ENCODE measurements at places on chromosomes 13 and 19.

DNA sequence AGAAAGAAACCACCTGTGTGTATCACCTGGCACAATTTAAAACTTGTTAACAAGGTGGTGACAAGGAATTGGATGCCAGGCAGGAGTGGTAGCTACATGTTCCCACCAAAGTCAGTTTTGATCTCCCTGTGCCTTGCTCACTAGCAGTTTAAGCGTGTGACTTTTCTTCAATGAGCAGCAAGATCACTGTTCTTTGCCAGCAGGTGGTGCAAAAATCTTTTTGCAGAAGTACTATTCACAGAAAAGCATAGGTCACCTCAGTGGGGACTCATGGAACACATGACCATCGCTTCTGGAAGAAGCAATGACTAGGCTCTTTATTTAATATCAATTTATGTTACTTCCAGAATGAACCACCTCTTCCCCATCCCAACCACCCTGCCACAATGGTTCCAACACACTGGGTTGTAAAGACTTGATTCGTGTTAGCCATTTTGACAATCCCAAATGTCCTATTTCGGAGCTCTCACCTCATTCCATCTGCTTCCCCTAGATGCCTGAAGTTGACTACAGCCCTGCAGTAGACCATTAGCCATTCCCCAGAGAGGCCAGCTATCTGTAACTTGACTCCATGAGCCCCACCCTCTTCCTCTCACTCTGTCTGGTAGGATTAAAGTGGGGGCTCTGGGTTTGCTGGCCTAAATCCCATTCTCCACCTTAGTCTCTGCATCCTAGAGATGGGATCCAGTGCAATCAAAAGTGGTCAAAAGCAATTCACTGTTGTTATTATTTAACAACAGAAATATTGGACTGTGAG is 59.1 kb upstream of the TNFRSF19 start:
- DNase-seq, result no peak

DNA sequence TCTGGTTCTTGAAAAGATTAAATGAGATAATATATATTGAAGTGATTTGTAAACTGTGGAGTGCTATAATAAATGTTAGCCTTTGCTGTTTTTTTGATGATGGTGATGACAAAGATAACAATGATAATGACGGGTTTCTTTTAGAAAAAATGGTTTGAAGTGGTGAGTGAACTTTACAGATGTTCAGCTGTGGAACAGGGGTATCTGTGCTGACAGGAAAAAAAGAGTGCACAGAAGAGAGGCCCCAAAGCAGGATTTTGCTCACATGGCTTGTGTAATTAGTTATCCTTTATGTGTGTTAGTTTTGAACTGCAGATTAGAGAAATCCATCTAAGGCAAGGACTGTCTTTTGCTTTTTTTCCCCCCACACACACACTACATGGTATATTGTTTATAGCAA is 119.2 kb downstream of the CYSLTR2 start:
- DNase-seq, result no peak

- DNase-seq, result no peak
Observed at GRCh38 chr13:79190932-79191331, 215.1 kb downstream of the RBM26 start.

DNA sequence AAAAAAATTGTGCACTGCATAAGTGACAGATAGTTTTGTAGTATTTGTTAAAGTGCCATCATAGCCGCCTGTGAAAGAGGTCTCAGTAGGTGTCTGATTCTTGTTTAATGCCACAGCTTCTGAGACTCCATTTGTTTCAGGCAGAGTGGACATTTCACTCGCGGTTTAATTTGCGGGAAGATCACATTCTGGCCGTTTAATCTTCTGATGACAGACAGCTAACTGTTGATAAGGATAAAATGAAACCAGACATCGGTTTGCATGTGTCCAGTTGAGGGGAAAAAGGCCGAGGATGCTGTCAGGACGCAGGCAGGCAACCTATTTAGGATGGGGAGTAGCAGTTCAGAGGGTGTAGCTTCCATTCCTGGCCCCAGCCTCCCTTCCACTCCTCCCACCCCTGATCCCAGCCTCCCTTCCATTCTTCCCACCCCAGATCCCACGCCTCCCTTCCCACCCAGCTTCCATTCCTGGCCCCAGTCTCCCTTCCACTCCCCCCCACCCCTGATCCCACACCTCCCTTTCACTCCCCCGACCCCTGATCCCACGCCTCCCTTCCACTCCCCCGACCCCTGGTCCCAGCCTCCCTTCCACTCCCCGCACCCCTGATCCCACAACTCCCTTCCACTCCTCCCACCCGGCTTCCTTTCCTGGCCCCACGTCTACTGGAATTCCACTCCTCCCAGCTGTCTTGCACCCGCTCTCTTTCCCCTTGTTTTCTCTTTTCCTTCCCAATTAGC is 23.8 kb downstream of the ATP11A start:
- DNase-seq, result no peak

GRCh38 chr13:66506979-66507378 is 723.2 kb downstream of the PCDH9 start:
- no peak for DNase-seq

DNA sequence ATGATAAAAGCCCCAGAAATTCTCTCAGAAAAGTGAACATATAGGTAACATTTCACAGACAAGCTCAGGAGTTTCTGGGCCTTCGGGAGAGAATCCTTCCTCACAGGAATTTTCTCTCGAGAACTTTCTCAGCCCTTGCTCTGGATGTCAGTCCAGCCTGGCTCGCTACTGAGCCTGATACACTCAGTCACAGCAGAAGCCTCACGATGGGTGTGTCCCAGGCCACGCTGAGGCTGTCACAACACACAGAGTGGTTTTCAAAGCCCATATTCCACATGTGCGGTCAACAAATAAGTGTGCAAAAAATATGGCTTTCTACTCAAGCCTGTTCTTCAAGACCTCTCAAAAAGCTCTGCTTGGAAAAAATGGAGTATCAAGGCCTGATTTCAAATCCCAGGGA is 31.5 kb upstream of the MEDAG start:
- no peak for DNase-seq

GRCh38 chr13:94209117-94209516 is 270.4 kb downstream of the DCT start:
- no peak for DNase-seq

DNA sequence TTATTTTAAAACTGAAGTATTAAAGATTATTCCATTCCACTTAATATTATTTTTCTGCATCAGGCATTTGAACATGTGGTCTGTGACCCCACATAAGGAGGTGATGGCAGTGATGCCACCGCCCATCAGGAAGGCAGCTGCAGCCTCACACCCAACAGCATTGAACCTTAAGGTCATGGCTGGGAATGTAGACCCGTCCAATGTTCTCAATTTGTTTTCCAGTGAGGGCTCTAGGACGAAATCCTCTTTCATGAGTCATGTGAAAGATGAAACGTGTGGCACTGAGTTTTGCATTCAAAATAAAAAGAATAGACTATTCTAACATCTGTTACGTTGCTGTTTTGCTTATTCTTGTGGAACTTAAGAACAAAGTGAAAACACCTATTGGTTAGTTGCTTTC is 74.5 kb upstream of the ANKRD10 start:
- no peak for DNase-seq

DNA sequence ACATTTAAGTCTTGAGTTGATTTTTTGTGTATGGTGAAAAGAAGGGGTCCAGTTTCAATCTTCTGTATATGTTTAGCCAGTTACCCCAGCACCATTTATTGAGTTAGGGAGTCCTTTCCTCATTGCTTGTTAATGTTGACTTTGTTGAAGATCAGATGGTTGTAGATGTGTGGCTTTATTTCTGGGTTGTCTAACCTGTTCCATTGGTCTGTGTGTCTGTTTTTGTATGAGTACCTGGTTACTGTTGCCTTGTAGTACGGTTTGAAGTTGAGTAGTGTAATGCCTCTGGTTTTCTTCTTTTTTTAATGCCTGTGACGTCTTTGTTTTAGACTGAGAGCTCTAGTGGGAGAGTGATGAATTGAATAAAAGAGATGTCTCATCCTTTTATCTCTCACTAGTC is 83.2 kb downstream of the NBEA start:
- DNase-seq, result no peak

DNA sequence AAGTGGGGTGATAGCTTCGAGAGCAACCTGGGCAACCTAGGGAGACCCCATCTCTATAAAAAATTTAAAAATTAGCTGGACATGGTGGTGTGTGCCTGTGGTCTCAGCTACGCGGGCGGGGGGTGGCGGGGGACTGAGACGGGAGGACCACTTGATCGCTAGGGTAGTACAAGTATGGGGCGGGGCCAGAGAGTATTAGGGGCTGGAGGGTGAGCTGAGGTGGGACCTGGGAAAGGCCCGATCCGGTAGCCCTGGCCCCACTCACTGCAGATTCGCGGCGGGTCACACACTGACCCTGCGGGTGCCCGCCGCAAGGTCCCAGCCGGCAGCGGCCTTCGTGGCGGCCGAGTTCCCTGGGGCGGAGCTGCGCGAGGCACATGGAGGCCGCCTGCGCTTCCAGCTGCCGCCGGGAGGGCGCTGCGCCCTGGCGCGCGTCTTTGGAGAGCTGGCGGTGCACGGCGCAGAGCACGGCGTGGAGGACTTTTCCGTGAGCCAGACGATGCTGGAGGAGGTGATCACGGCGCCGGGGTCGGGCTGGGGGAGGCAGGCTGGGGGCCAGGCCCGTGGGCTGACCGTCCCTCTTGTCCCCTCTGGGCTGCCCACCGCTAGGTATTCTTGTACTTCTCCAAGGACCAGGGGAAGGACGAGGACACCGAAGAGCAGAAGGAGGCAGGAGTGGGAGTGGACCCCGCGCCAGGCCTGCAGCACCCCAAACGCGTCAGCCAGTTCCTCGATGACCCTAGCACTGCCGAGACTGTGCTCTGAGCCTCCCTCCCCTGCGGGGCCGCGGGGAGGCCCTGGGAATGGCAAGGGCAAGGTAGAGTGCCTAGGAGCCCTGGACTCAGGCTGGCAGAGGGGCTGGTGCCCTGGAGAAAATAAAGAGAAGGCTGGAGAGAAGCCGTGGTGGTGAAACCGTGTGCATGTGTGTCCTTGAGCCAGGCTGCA is 2.0 kb upstream of the ARHGAP45 start:
- DNase-seq, result no peak

DNA sequence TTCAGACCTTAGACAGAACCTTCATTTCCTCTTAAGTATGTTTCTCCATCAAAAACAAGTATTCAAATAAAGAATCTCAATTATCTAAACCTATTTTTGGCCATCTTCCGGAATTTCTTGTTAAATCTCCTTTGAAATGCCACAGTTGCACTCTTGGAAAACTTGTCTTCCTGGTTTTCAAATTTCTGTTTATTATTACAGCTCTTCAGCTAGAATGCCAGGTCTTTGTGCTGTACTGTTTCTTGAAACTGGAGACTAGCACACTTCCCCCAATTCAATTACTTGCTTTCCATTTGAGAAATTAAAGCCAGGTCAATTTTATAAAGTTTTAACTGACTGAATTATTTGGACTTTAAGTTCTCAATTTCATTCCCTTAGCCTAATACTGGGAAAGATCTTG is 10.2 kb downstream of the KCNRG start:
- DNase-seq, result no peak

- DNase-seq, result no peak
Observed at GRCh38 chr13:100707818-100708740, 33.5 kb upstream of the TMTC4 start.

GRCh38 chr19:13024951-13025697 is 29.8 kb downstream of the NFIX start:
- no peak for DNase-seq
